ENCODE measurements at places on chromosomes 6 and 20.

GRCh38 chr6:87698547-87699006, 3.5 kb downstream of the AKIRIN2 start:
- H3K4me3 ChIP-seq = peak overlapping the region; percentile 94
- no peaks in the 10 kb centered on the region for H3K27me3 ChIP-seq
- DNase-seq = no peak
- H3K36me3 ChIP-seq = peaks cover 15% of the 10 kb centered on the region

DNA sequence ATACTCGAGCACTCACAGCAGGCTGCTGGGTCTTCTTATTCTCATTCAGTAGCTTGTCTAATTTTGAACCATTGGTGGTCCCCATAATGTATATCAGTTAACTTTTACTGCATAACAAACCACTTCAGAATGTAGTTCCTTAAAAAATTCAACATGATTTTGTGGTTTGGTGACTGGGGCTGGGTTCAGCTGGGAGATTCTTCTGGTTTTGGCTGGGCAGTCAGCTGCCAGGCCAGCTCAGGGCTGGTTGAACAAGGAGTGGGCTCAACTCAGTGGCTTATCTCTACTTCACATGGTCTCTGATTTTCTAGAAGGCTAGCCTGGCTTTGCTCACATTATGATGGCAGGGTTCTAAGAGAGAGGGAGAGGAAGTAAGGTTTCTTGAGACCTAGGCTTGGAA, 292.4 kb upstream of the CHD6 start:
- H3K27ac ChIP-seq = no peak overlapping the region
- no peak for DNase-seq
- H3K36me3 ChIP-seq = no peaks in the 10 kb centered on the region
- H3K4me1 ChIP-seq = no peaks in the 10 kb centered on the region
- no peak overlapping the region for H3K4me3 ChIP-seq

GRCh38 chr6:21742238-21742660, 148.7 kb downstream of the SOX4 start:
- DNase-seq = no peak
- peaks cover 56% of the 10 kb centered on the region for H3K4me1 ChIP-seq
- H3K27ac ChIP-seq = peak overlapping the region; percentile 70
- H3K36me3 ChIP-seq = peaks cover 7% of the 10 kb centered on the region

DNA sequence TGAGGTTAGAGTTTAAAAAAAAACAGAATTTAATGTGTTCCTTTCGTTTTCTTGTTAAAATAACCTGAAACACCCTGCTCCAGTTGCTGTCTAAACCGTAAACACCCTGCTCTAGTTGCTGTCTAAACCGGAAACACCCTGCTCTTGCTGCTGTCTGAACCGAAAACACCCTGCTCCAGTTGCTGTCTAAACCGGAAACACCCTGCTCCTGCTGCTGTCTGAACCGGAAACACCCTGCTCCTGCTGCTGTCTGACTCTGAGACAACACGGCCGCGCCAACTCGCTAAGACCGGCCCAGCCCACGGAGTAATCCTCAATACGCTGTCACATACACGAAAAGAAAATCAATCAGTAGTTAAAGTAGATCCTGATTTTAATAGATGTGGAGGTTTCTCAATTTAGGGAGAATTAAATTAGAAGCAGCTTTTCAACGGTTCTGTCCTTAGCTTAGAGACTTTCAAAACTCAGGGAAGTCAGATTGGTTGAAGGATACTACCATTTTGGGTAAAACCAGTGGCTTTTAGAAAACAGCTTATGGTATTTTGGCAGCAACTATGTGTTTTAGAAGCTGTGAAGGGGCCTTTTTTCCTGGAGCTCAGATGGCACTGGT, 98.3 kb downstream of the RAMACL start:
- DNase-seq = no peak
- peak overlapping the region; percentile 70 for H3K27ac ChIP-seq
- H3K4me1 ChIP-seq = peaks cover 22% of the 10 kb centered on the region
- peaks cover 11% of the 10 kb centered on the region for H3K36me3 ChIP-seq
- H3K27me3 ChIP-seq = no peaks in the 10 kb centered on the region

- no peaks in the 10 kb centered on the region for H3K27me3 ChIP-seq
- no peak overlapping the region for H3K27ac ChIP-seq
- H3K4me1 ChIP-seq = no peaks in the 10 kb centered on the region
- no peak overlapping the region for H3K4me3 ChIP-seq
Observed at GRCh38 chr20:51042657-51043247, 19.8 kb upstream of the KCNG1 start.

GRCh38 chr20:56285496-56285895, 37.0 kb downstream of the MC3R start:
- no peaks in the 10 kb centered on the region for H3K36me3 ChIP-seq
- DNase-seq = no peak
- no peaks in the 10 kb centered on the region for H3K4me1 ChIP-seq
- H3K4me3 ChIP-seq = no peak overlapping the region
- no peak overlapping the region for H3K27ac ChIP-seq
- no peaks in the 10 kb centered on the region for H3K27me3 ChIP-seq

- no peak overlapping the region for H3K4me3 ChIP-seq
- H3K36me3 ChIP-seq = no peaks in the 10 kb centered on the region
- no peaks in the 10 kb centered on the region for H3K27me3 ChIP-seq
- H3K27ac ChIP-seq = no peak overlapping the region
Observed at GRCh38 chr6:124026694-124027093, 223.0 kb downstream of the NKAIN2 start.

GRCh38 chr20:25237610-25238318, 10.1 kb upstream of the PYGB start:
- H3K36me3 ChIP-seq = no peaks in the 10 kb centered on the region
- H3K4me1 ChIP-seq = peaks cover 29% of the 10 kb centered on the region
- DNase-seq = no peak
- peaks cover 22% of the 10 kb centered on the region for H3K27me3 ChIP-seq
- H3K27ac ChIP-seq = peak overlapping the region; percentile 71

GRCh38 chr20:35237486-35237885, 11.0 kb downstream of the MMP24 start:
- H3K27ac ChIP-seq = no peak overlapping the region
- H3K4me1 ChIP-seq = no peaks in the 10 kb centered on the region
- H3K27me3 ChIP-seq = no peaks in the 10 kb centered on the region
- DNase-seq = no peak
- H3K36me3 ChIP-seq = no peaks in the 10 kb centered on the region

- peaks cover 33% of the 10 kb centered on the region for H3K4me1 ChIP-seq
- no peak overlapping the region for H3K27ac ChIP-seq
Observed at GRCh38 chr20:37413023-37413334, 67.0 kb downstream of the SRC start.

DNA sequence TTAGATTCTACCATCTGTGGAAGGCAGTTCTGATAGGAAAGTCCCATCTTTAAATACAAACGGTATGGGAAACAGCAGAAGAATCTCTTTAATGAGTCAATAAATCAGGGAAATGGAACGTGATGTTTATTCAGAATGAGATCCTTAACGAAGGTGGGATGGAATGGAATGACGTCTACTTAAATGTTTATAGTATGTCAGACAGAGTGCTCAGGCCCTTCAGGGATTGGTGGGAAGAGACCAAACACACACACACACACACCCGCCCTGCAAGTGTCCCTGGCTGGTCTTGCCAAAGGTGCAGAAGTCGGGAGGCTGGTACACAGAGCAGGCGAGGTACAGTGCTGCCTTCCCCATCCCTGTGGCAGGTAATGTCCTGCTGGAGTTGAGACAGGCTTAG, 164.0 kb downstream of the FARS2 start:
- DNase-seq = no peak
- H3K27me3 ChIP-seq = no peaks in the 10 kb centered on the region
- no peak overlapping the region for H3K27ac ChIP-seq
- no peaks in the 10 kb centered on the region for H3K4me1 ChIP-seq
- no peaks in the 10 kb centered on the region for H3K36me3 ChIP-seq

- DNase-seq = no peak
- H3K36me3 ChIP-seq = peaks cover 5% of the 10 kb centered on the region
- H3K27ac ChIP-seq = no peak overlapping the region
- H3K4me1 ChIP-seq = no peaks in the 10 kb centered on the region
- H3K27me3 ChIP-seq = no peaks in the 10 kb centered on the region
Observed at GRCh38 chr20:49037962-49038387, 8.1 kb upstream of the CSE1L start.

- H3K27me3 ChIP-seq = no peaks in the 10 kb centered on the region
- H3K36me3 ChIP-seq = peaks cover 28% of the 10 kb centered on the region
- no peak for DNase-seq
- H3K4me3 ChIP-seq = no peak overlapping the region
- H3K4me1 ChIP-seq = peaks cover 13% of the 10 kb centered on the region
Observed at GRCh38 chr6:151374036-151374683, 17.2 kb downstream of the ZBTB2 start.

DNA sequence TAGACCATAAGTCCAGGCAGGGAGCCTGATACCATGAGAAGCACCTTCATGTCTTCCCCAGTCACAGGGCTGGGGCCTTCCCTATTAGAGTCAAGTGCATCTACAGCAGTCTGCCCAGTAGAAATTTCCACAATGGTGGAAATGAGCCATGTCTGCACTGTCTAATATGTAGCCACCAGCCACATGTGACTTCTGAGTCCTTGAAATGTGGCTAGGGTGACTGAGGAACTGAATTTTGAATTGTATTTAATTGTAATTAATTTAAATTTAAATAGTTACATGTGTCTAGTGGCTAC, 300.2 kb downstream of the CLIC5 start:
- no peak overlapping the region for H3K27ac ChIP-seq
- no peak overlapping the region for H3K4me3 ChIP-seq
- H3K36me3 ChIP-seq = no peaks in the 10 kb centered on the region
- H3K27me3 ChIP-seq = peaks cover 29% of the 10 kb centered on the region
- no peak for DNase-seq
- peaks cover 21% of the 10 kb centered on the region for H3K4me1 ChIP-seq

- H3K27ac ChIP-seq = no peak overlapping the region
- no peaks in the 10 kb centered on the region for H3K27me3 ChIP-seq
- H3K4me3 ChIP-seq = no peak overlapping the region
- H3K4me1 ChIP-seq = peaks cover 31% of the 10 kb centered on the region
Observed at GRCh38 chr20:53902968-53903651, 167.3 kb downstream of the BCAS1 start.

- no peak overlapping the region for H3K27ac ChIP-seq
- no peaks in the 10 kb centered on the region for H3K4me1 ChIP-seq
- H3K4me3 ChIP-seq = no peak overlapping the region
- no peak for DNase-seq
- no peaks in the 10 kb centered on the region for H3K27me3 ChIP-seq
Observed at GRCh38 chr20:49786668-49787370, 25.8 kb upstream of the SLC9A8 start.

- H3K27ac ChIP-seq = no peak overlapping the region
- H3K27me3 ChIP-seq = peaks cover 10% of the 10 kb centered on the region
- no peak for DNase-seq
- peaks cover 4% of the 10 kb centered on the region for H3K36me3 ChIP-seq
- peaks cover 3% of the 10 kb centered on the region for H3K4me1 ChIP-seq
Observed at GRCh38 chr6:134420614-134421181, 102.8 kb upstream of the SGK1 start.

- no peak overlapping the region for H3K4me3 ChIP-seq
- H3K4me1 ChIP-seq = peaks cover 11% of the 10 kb centered on the region
- H3K27ac ChIP-seq = no peak overlapping the region
- DNase-seq = peak; percentile 58
Observed at GRCh38 chr6:33983109-33983716, 162.7 kb downstream of the GRM4 start.

DNA sequence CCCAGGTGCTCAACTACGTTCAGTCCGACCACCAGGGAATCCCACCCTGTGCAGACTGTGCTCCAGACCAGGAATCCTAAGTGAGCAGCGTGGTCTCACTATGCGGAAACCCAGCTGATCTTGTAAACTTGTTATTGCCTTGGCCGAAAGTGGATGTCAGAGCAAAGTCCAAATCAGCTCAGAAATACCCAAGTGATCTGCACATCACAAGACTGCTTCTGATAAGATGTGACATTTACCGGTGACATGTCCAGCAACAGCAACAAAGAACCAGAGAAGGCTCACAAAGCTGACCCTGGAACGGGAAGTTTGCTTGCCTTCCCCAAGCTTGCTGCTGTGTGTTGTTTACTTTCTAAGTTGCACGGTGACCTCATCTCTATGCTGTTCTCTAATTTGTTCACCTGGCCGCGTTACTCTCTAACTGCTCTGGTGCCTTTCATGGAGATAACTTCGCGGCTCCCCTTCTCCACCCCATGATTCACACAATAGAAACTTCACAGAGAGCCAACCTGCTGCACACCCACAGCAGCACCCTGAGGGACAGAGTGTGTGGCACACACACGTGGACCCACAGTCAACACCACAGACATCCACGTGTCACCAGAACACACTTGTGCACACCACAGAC, 1.7 kb downstream of the BNIP5 start:
- H3K27ac ChIP-seq = peak overlapping the region; percentile 81
- H3K36me3 ChIP-seq = no peaks in the 10 kb centered on the region
- peaks cover 31% of the 10 kb centered on the region for H3K27me3 ChIP-seq

DNA sequence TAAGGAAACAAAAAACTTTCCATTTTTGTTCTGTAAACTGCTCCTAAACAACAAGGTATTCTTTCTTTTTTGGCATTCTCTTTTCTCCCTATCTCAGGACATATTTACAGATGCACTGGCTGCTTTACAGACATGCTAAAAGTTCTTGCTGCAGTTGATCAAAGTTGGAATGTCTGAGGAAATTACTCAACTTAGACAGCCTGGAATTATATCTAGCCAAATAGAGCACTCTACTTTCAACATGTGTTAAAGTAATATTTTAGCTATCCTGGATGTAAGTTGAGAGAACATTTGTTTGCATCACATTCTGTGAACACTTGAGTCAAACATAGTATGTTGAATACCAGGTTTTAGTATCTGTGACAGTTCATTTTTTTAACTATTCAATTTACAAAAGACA, 24.8 kb downstream of the TASP1 start:
- H3K4me1 ChIP-seq = peaks cover 11% of the 10 kb centered on the region
- no peak overlapping the region for H3K27ac ChIP-seq
- no peak overlapping the region for H3K4me3 ChIP-seq
- H3K27me3 ChIP-seq = no peaks in the 10 kb centered on the region
- H3K36me3 ChIP-seq = peaks cover 33% of the 10 kb centered on the region
- no peak for DNase-seq

GRCh38 chr6:29617782-29618554, 15.0 kb downstream of the GABBR1 start:
- no peaks in the 10 kb centered on the region for H3K4me1 ChIP-seq
- DNase-seq = no peak
- H3K27ac ChIP-seq = no peak overlapping the region
- H3K27me3 ChIP-seq = no peaks in the 10 kb centered on the region
- H3K36me3 ChIP-seq = peaks cover 55% of the 10 kb centered on the region

- H3K4me1 ChIP-seq = no peaks in the 10 kb centered on the region
- H3K36me3 ChIP-seq = peaks cover 13% of the 10 kb centered on the region
- no peaks in the 10 kb centered on the region for H3K27me3 ChIP-seq
- no peak for DNase-seq
- no peak overlapping the region for H3K4me3 ChIP-seq
Observed at GRCh38 chr6:152170702-152171667, 363.5 kb downstream of the ESR1 start.

- peaks cover 25% of the 10 kb centered on the region for H3K27me3 ChIP-seq
- H3K36me3 ChIP-seq = no peaks in the 10 kb centered on the region
- no peak overlapping the region for H3K27ac ChIP-seq
- H3K4me3 ChIP-seq = no peak overlapping the region
- no peak for DNase-seq
Observed at GRCh38 chr6:135071541-135071940, 16.9 kb upstream of the HBS1L start.

- H3K27me3 ChIP-seq = peaks cover 2% of the 10 kb centered on the region
- no peak for DNase-seq
- H3K4me1 ChIP-seq = no peaks in the 10 kb centered on the region
- no peaks in the 10 kb centered on the region for H3K36me3 ChIP-seq
- no peak within 1 kb of the TSS for H3K4me3 ChIP-seq
- no peak within 1 kb of the TSS for H3K27ac ChIP-seq
Observed at GRCh38 chr6:37005061-37005810, at the start of gene FGD2. TSS of gene FGD2 (plus strand) at chr6:37005655. CDS start at chr6:37005818, 163 bp downstream.

Measured in type B pancreatic cell (in vitro differentiated cells).